Epithelial cell of prostate (primary cell): ENCODE measurements at places on chromosomes 7 and 10.

DNA sequence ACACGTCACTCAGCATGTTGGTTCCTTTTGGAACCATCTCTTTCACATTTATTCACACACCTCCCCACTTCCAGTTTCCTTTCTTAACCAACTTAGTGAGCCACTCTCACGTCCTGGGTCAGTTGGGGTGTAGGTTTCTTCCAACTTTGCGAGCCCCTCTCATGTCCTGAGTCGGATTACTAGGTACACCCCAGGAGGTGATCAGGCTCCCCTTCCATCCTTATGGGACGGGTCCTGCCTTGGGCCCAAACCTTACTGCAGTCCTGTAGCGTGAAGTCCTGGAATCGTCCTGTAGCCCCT lies 7.7 kb downstream of the ERV3-1 start:
- DNase-seq = no peak

GRCh38 chr7:29158795-29159423 lies 12.6 kb upstream of the CPVL start:
- DNase-seq = no peak

DNA sequence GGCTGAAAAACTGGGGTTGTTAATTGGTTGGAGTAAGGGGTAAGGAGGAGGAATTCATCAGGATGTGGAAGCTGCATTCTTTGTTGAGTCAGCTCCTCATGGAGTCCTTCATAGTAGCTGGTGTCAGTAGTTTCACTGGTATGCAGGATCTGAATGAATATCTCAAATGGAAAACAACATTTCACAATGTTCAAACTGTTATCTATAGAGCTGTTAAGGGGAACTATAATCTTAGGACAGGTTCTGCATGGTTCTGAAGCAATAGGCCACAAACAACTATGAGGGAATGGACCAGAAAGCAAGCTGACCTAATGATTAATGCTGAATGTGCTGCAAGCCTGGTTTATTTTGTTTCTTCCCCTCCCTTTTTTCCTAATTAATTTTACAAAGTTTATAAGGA lies 225.8 kb downstream of the IPMK start:
- DNase-seq = no peak

GRCh38 chr10:13865758-13866491 lies 279.2 kb downstream of the PRPF18 start:
- no peak for DNase-seq

DNA sequence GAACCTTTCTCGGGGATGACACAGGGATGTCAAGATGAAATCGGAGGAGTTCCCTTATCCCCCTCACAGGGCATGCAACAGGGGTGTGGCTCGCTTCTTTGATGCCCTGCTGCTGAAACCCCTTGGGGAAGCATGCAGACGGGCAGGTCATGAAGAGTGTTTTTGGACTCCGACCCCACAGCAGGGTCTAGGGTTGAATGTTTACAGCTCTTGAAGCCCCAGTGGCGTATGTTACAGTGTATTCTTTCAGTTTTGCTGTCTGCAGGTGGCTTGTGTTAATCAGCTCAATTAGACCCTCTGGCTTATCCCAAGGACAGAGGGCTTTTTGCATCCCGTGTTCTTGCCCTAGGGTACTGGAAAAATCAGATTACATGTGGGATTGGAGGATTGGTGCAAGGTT lies 446.5 kb downstream of the LRMDA start:
- no peak for DNase-seq

- DNase-seq = no peak
Measured at GRCh38 chr10:13608246-13608853, 21.6 kb downstream of the PRPF18 start.

GRCh38 chr7:24325708-24326107 lies 41.7 kb downstream of the NPY start:
- DNase-seq = no peak

- DNase-seq = no peak
Measured at GRCh38 chr7:80858141-80858903, 60.5 kb downstream of the SEMA3C start.

- DNase-seq = no peak
Measured at GRCh38 chr10:42951486-42952251, 125.2 kb upstream of the RET start.

GRCh38 chr7:76072243-76073148 lies 24.6 kb downstream of the MDH2 start:
- DNase-seq = no peak

- no peak for DNase-seq
Measured at GRCh38 chr10:53223851-53224250, 451.3 kb upstream of the MBL2 start.

GRCh38 chr7:130649004-130649790 lies 19.4 kb downstream of the COPG2 start:
- DNase-seq = no peak
